ENCODE measurements at places on chromosomes 3 and 15.

- DNase-seq: no peak
Observed at GRCh38 chr3:153706706-153707105, 414.5 kb upstream of the ARHGEF26 start.

DNA sequence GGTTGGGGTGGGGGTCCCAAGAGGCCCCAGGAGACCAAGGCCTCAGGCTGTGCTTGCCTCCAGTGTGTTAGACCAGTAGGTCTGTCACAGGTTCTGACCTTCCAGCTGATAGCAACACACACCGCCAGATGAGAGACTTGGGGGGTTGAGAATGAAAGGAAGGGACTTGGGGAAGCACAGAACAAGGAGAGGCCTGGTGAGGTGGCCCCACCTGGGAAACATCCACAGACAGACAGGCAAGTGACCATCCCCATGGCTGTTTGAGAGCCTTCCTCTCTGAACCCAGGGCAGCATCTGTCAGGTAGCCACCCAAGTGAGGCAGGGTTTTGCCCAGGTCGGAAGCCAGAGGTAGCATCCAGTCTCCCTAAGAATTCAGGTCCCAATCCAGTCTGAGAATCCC, 35.0 kb upstream of the VPS8 start:
- DNase-seq: peak; percentile 26

DNA sequence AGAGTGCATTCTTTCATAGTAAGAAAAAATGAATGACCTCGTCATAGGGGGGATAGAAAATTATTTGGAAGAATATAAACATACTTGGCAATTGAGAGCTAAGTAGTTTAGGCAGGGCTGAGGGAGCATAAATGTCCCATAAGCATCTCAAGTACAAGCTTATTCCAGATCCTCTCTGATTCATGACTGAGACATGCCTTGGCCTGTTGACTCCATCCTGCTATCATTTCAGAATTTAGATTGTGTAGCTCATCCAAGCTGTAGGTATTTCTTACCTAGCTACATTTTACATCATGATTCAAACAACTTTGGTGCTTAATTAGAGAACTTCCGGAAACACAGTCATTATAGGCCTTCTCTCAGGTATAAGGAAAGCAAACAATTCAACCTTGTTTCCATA, 12.3 kb downstream of the POGLUT1 start:
- DNase-seq: no peak

DNA sequence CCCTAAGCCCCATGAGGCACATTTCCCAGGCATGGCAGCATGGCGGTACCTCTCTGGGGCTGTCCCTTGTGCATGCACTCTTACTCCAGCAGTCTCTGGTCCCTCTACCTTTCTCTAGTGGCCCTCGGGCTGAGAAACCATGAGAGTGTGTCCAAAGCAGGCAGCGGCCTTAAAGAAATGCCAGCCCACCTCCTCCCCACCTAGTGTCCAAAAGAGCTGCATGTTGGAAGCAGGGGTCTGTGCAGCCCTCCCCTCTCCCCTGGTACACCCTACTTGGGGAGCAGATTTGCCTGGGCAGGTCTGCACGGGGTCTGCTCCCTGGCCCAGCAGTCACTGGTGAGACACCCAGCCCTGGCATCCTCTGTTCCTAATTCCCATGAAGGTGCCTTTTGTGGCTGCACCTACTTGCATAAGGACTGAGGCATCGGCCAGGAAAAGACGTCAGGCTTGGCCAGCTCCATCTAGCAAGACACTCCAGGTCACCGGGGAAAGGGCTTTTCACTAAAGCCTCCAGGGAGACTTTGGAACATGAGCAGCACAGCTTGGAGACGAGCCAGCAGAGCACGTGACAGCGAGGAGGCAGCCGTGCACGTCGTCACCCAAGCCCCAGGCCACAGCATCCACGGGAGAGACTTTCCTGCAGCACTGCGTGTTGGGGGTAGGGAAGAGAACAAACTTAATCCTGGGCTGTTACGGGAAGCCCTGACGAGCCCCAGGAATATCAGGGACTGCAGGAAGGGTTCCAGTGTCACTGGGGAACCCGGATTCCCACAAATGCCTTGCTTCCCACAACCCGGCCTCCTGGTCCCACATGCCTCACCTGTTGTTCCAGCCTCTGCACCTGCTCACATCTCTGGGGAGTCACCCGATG, 38.8 kb downstream of the TM2D3 start:
- peak; percentile 61 for DNase-seq

- no peak for DNase-seq
Observed at GRCh38 chr3:123395235-123395634, 53.7 kb downstream of the ADCY5 start.

GRCh38 chr3:86987421-86987715, 3.6 kb downstream of the VGLL3 start:
- no peak for DNase-seq

GRCh38 chr3:13462125-13462629, 17.9 kb upstream of the HDAC11 start:
- no peak for DNase-seq

DNA sequence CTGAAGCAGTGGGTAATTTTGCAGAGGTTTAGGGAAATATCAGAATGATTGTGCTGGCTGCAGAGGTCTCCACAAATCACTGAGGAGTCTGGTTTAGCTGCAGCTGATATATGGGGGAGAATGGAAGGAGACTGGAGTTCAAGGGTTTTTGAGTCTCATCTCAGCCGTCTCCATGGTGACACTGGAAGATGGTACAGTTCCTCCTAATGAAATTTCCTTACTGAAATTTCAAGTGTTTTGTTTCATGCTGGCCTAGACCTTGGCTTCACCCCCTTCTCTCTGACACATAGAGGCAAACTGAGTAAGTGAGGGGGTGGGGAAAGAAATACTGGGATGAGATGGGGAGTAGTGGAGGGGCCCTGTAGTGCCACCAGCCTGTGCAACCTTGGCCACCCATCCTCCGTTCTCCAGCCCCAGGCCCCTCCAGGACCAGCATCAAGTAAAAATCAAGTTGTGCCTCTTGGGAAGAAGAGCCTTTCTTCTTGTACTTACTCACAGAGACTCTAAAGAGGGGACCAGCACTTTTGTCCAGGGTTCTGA, 17.8 kb upstream of the MORF4L1 start:
- no peak for DNase-seq

- peak; percentile 26 for DNase-seq
Observed at GRCh38 chr15:65329984-65330735, 25.7 kb downstream of the RNU5B-1 start.

- no peak for DNase-seq
Observed at GRCh38 chr3:27174530-27174929, 194.7 kb downstream of the NEK10 start.

- no peak for DNase-seq
Observed at GRCh38 chr3:175485436-175485835, 626.3 kb downstream of the NAALADL2 start.

DNA sequence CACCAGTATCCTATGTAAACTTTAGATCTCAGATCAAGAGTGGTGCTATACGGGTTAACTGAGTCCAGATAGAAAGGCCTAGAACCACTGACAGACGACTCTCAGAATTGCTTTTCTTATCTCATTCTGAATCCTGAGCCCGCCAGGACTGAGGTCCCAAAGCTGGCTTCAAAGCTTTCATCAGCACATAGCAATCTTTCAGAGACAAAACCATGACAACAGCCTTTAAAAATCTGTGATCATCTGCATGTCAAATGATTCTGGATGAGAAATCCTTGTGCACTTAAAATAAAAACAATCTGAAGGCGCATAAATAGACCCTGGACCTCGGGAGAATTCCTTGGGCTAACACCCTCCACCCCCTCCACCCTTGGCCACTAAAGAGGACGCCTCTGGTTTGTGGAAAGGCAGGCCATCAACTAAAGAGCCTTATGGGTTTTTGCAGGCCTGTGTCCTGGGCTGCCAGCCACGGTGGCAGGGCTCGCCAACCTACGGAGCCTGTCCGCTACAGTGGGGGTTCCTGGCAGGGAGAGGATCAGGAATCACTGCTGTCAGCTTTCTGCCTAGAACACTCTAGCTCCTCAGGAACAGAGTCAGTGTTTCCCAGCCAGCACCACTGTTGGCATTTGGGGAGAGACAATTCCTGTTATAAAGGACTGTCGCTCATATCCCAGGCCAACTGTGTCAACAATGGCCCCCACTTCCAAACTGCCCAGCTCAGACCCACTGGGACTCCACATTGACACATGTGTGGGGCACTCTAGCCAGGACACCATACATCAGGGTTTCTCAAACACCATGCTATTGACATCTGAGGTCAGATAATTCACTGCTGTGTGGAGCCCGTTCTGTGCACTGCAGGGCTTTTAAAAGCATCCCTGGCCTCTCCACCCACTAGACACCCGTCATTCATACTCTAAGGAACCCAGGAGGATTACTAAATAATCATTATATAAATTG, 20.2 kb downstream of the TLE3 start:
- no peak for DNase-seq

DNA sequence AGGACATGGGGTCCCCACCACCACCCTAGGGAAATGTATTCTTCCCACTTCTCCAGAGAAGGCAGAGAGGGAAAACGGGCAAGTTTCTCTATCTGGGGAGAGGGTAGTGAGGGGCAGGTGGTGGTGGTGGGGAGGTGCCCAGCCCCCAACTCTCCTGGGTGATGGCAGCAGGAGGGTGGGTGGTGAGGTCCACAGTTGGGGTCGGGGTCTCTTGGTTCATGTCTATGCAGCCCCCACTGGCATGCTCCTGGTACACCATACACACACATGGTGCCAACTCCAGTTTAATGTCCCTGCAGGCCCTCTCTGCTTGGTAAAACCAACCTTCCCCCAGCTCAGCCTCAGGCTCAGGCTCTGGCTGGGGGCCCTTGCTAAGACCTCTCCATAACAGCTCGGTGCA, 254.5 kb upstream of the LYSMD4 start:
- DNase-seq: no peak

Data from left hindlimb (tissue), 1 donor.